Bone marrow (tissue), 2 donors: ENCODE measurements at places on chromosomes 11 and 22.

DNA sequence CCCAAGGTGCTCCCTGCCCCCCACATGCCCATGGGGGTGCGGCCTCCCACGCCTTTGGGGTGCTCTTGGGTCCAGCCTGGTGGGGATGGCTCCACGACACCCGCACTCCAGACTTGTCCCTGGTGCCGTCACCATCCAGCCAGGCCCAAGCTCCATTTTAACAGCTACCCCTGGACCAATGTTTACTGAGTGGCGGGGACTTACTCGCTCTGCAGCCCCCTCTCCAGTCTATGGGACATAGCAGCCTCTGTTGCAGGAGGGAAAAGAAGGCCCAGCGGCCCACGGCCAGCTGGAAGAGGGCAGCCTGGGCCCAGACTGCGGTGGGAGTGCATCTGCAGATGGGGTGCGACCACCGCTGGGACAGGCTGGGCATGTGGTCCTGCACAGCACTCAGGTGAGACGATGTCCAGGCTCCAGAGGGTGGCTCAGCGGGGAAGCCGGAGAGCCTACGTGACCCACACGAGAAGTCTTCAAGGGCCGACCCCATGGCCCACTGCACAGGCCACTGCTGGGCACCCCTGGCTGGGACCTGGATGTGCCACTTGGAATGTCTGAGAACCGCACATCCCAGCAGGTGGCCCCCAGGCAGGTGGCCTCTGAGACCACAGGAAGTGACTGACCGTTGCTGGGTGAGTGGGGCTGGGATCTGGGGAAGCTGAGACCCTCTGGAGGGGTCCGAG lies 18.1 kb downstream of the IL17REL start:
- DNase-seq = no peak

- no peak for DNase-seq
These were observed at the start of gene CCDC83 for GRCh38 chr11:85855341-85855656. CCDC83 (plus strand) TSS chr11:85855383; CDS start chr11:85865124, 9,741 bp downstream.

DNA sequence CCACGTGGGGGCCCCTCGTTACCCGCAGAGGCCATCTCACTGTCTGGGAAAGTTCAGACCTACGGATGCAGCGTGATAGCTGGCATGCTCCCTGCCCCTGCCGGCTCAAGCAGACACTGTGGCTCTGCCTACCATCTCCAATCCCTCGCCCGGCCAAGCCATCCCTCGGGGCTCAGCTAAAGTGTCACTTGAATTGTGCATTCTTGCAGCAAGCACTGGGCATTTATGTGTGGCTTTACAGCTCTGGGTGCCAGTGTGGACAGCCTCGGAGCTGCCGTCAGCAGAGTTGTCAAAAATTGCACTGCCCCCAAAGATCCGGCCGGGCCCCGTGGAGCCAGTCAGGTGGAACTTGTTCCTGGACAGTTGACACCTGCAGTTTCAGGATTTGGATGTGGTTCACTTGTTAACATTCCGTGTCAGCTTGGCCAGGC lies 75.0 kb upstream of the FGF3 start:
- DNase-seq = no peak

GRCh38 chr11:47056261-47056915 lies 119.8 kb downstream of the CSTPP1 start:
- DNase-seq = no peak

- DNase-seq = no peak
These were observed 9.4 kb downstream of the LDLRAD3 start for GRCh38 chr11:35953081-35953760.

DNA sequence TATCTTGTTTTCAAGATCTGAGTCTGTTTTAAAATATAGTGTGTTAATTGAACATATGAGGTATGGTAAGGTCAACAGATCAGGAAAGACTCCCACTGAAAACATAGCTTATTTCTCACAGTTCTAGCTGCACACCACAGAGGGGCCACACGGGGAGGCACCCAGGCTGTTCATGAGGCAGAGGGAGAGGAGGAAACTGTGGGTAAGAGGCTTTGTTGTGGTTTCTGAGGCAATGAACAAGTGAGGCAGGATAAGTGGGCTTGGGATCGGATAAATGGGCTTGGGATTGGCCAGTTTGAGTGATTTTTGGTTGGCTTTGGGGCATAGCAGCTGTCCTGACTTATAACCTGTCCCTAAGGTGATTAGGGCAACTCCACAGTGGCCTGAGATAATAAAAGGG lies 242.1 kb downstream of the LUZP2 start:
- DNase-seq = no peak

GRCh38 chr11:58060939-58061672 lies 30.4 kb downstream of the OR6Q1 start:
- no peak for DNase-seq

DNA sequence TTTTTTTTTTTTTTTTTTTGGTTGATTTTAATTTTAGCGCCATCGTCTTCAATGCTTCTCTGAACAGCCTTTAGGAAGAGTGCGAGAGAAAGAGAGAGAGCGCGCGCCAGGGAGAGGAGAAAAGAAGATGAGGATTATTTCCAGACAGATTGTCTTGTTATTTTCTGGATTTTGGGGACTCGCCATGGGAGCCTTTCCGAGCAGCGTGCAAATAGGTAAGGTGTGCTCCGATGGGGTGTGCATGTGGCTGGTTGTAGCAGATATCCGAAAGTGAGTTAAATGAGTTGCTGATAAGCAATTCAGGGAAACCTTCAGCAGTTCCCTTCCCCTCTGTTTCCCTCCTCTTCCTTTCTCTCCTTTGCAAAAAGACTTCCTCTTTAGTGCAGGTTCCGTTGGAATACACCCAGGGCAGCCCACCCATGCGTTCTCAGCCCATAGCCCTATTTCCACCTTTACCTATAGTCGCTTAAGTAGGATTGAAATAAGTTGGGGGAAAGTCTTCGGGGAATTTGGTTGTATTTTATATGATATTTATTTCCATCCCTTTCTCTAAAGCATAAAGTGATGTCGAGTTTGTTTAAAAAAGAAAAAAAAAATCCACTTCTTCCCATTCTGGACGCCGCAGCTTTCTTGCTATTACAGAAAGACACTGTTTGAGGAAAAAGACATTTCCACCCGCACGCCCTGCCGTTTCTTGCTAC lies 1.1 kb downstream of the GRIA4 start:
- DNase-seq = no peak

GRCh38 chr22:32043391-32043790 lies 330 bp downstream of the SLC5A1 start:
- DNase-seq = no peak

GRCh38 chr22:32853662-32854061 lies 52.2 kb downstream of the TIMP3 start:
- no peak for DNase-seq

DNA sequence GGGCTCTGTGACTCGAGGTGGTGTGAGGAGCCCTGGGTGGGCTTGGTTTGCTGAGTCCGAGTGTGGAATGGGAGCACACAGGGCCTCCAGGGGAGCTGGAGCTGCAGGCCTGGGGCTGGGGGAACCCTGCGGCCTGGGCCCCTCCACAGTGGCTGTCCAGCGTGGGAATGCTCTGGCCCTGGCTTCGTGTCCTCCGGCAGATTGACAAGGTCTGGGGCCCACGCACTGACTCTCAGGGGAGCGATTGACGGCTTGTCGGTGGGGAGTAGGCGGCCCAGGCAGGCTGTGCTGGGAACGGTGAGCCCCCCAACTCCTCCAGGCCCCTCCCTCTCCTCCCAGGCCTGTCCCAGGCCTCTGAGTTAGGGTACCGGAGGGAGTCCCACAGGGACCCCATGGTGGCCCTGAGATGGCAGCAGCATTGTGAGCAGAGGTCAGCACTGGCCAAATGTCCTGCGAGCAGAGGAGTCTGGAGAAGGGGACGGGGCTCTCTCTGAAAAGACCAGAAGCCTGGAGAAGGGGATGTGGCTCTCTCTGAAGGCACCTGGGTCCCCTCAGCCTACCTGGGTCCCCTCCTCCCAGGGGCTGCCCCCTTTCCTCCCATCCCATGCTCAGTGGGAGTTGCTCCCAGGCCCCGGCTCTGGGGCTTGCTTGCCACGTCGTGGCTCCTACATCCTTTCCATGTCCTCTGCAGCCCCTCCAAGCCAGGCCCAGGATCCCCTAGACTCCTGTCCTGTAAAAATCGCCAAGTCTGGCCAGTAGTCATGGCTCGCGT lies 23.8 kb upstream of the MYEOV start:
- DNase-seq = no peak

- no peak for DNase-seq
These were observed 303.5 kb upstream of the ANO3 start for GRCh38 chr11:26028393-26028911.

DNA sequence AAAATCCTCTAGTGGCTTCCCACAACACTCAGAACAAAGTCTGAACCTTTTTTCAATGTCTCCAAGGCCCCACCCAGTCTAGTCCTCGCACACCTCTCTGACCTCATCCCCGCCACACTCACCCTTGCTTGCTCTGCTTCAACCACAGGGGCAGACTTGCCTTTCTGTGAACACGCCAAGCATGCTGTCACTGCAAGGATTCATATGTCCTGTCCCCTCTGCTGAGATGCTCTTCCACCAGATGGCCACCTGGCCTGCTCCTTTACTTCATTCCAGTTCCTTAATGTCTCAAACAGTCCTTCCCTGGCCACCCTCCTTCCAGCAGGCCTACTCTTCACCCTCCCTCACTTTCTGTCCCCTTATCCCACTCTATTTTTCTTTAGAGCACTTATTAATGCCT lies 60.6 kb upstream of the ARHGAP20 start:
- no peak for DNase-seq

GRCh38 chr11:118201966-118202365 lies 22.8 kb downstream of the JAML start:
- no peak for DNase-seq

- DNase-seq = no peak
These were observed at the start of gene VSIG2 for GRCh38 chr11:124751741-124752470. VSIG2 (minus strand) TSS chr11:124752255; CDS start chr11:124752137, 118 bp downstream.

GRCh38 chr11:97772705-97773104 lies 1248.0 kb upstream of the CNTN5 start:
- no peak for DNase-seq

GRCh38 chr22:40510631-40511364 lies 125.7 kb downstream of the MRTFA start:
- DNase-seq = no peak

- DNase-seq = no peak
These were observed 54.3 kb downstream of the CTNND1 start for GRCh38 chr11:57815877-57816276.

DNA sequence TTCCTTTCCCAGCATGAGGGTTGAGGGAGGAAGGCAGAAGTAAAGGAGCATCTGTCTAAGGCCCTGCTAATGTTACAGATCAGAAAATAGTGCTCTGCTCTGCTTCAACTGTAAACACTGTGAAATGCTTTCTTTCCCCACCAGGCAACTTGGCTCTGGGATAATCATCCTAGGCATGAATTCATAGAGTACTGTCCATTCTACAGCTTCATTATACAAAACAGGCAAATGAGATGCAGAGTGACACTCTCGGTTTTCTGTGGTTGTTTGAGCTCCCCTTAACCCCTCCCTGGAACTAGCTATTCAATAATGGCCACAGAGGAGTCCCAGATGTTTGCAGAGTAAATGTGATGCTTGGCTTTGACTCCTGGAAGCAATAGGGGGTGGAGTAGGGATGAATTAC lies 184.3 kb upstream of the CTSC start:
- no peak for DNase-seq

- no peak for DNase-seq
These were observed 912 bp downstream of the KREMEN1 start for GRCh38 chr22:29073618-29074275.

DNA sequence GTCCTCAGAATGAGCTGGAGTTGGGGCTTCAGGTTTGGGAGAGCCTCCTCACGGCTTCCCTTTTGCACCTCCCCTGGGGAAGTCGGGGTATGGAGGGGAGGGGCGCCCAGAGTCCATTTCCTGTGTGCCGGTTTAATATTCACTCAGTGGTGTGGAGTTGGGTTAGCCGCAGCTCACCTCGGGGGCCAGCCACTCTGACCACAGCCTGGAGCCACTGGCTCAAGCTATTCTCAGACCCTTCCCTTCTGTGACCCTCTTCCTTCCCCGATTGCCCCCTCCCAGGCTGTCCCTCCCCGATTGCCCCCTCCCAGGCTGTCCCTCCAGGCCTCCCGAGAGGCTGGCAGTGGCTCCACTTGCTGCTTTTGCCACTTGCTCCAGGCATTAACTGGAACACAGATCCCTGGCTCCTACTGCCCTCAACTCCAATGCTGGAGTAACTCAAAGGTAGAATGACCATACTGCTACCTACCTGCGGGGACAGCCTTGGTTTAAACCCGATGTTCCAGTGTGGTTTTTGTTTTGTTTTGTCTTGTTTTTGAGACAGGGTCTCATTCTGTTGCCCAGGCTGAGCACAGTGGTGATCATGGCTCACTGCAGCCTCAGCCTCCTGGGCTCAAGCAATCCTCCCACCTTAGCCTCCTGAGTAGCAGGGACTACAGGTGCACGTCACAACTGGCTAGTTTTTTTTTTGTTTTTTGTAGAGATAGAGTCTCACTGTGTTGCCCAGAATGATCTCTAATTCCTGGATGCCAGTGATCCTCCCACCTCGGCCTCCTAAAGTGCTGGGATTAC lies 29.3 kb downstream of the RPUSD4 start:
- DNase-seq = no peak

- DNase-seq = no peak
These were observed 32.6 kb downstream of the MAPK1 start for GRCh38 chr22:21834869-21835268.

- no peak for DNase-seq
These were observed 414 bp upstream of the MIEF1 start for GRCh38 chr22:39501644-39502108.

DNA sequence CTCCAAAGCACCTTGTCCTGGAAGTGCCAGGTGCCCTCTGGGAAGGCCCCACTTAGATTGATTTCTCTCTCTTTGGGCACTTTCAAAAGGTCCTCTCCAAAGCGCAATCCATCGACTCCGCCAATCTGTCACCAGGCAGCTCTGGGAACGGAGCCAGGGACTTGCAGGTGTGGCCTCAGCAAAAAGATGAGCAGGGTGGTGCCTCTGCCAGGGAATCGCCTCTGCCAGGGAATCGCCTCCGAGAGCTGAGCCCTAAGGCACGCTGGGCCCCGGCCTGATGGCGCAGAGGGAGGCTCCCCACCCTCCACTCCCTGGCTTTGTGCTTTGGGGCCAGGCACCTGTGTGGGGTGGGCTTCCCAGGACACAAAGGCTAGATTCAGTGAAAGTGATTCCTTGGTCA lies 1391.3 kb downstream of the TBC1D22A start:
- no peak for DNase-seq

- DNase-seq = no peak
These were observed 8.0 kb downstream of the DENND6B start for GRCh38 chr22:50318698-50319411.

GRCh38 chr22:26364066-26365015 lies 64.7 kb upstream of the ASPHD2 start:
- DNase-seq = peak; percentile 75

GRCh38 chr22:27463121-27463660 lies 338.4 kb downstream of the MN1 start:
- DNase-seq = no peak

- peak; percentile 30 for DNase-seq
These were observed 43.5 kb downstream of the GGTLC2 start for GRCh38 chr22:22687638-22688500.

DNA sequence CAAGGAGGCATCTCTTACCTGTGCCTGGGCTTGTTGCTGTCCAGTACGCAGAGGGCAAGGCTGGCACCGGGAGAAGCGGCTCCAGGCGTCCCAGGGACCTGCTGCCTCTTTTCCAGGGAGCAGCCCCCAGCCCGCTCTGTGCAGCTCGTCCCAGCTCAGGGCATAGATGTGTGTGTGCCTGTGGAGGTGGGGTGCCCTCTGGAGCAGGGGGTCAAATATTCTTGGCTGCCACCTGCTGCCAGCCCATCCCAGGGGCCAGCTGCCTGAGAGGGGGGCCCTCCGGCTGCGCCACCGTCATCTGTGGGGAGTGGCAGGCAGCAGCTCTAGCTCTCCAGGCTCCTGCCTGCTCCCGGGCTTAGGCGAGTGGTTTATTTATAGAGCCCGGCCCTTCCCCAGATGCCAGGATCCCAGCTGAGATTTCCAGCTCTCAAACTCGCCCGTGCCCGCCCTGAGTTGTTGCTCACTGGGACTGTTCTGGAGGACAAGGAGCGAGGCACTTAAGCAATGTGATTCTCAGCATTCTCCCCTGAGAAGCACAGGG lies 87.5 kb downstream of the RTL6 start:
- no peak for DNase-seq
